Muscle of leg (tissue), 16 donors: ENCODE measurements at places on chromosomes 12 and 14. TPM values are rescaled to one million over a fixed set of nuclear protein-coding genes. Genes with fewer than 3 reads are reported as not detected.
A peak's percentile ranks its signal among the peaks of the same experiment; 100 is the strongest.

ITGA7 gene
- 255 TPM for total RNA-seq

IL22 gene
- not detected for total RNA-seq

ACOT6 gene
- not detected for total RNA-seq

DNA sequence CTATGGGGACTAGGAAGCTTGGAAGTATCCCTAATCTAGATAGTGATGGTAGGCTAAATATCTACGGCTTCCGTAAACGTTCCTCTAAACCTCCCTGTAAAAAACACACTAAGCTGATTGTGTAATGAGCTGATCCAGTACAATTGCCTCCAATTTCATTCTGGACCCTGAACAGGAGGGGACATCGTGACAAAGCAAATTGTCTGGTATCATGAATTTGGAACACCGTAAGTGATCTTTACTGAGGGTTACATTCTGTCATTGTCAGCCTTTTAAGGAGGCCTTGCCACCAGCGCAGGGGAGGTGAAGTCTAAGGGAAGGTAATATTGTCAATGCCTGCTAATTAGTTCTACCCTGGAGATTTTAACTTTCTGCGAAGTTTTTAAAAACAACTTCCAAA, 487 bp upstream of the MGST1 start:
- peaks cover 11% of the 10 kb centered on the region for H3K4me1 ChIP-seq
- H3K27ac ChIP-seq = no peak overlapping the region
- no peak for DNase-seq

DNA sequence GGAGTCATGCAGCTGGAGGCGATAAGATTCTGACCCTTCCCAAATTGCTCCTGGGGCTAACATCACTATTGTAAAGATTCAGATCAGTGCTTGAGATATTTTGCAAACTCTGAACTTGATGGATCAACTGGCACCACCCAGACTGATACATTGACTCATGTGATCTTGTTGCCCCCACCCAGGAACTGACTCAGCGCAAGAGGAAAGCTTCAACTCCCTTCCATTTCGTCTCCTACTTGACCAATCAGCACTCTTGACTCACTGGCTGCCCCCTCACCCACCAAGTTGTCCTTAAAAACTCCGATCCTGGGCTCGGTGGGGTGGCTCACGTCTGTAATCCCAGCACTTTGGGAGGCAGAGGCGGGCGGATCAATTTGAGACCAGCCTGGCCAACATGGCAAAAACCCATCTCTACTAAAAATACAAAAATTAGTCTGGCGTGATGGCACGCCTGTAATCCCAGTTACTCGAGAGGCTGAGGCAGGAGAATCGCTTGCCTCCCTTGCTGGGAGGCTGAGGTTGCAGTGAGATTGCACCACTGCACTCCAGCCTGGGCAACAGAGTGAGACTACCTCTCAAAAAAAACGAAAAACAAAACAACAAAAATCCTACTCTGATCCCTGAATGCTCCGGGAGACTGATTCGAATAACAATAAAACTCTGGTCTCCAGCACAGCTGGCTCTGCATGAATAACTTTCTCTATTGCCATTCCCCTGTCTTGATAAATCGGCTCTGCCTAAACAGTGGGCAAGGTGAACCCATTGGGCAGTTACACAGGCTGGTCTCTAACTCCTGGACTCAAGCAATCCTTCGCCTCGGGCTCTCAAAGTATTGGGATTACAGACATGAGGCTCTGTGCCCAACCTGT, 9.8 kb upstream of the ARF6 start:
- no peak overlapping the region for H3K4me3 ChIP-seq
- H3K4me1 ChIP-seq = no peaks in the 10 kb centered on the region
- H3K27ac ChIP-seq = no peak overlapping the region

DNA sequence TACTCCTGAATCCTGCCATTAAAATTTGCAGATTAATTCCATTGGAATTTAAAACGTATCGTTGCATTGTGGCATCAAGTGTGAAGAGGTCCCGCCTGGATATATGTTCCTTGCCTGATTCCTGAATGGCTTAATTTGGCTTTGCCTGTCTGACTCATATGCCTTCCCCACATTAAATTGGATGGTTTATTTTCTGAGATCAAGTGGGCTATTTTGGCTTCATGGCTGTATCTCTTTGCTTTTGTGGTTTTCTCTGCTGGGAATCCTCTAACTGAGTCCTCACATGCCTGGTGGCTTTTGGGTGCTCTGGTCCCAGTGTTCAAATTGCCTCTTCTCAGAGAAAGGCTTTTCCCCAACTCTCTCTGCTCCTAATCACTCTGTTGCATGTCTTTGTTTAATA, 127.9 kb upstream of the DYRK2 start:
- H3K4me1 ChIP-seq = peaks cover 10% of the 10 kb centered on the region
- H3K27ac ChIP-seq = no peak overlapping the region
- DNase-seq = no peak
- no peaks in the 10 kb centered on the region for H3K27me3 ChIP-seq

DNA sequence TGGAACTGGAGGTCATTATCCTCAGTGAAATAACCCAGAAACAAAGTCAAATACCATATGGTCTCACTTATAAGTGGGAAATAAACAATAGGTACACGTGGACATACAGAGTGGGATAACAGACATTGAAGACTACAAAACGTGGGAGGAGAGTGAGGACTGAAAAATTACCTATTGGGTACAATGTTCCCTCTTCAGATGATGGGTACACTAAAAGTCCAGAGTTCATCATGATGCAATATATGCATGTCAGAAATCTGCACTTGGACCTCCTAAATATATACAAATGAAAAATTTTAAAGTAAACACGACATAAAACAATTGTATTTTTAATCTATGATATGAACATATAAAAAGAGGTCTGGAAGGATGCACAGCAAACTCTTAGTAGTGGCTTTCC, 71.2 kb downstream of the SLC38A4 start:
- H3K36me3 ChIP-seq = no peaks in the 10 kb centered on the region
- DNase-seq = no peak
- H3K4me3 ChIP-seq = no peak overlapping the region

PLEKHH1 gene
- 0.75 TPM for total RNA-seq

IL23A gene
- 0.18 TPM for total RNA-seq

GRCh38 chr12:34398366-34398705, 376.0 kb downstream of the ALG10 start:
- no peak for DNase-seq
- no peaks in the 10 kb centered on the region for H3K4me1 ChIP-seq
- H3K27me3 ChIP-seq = no peaks in the 10 kb centered on the region
- no peak overlapping the region for H3K27ac ChIP-seq
- H3K4me3 ChIP-seq = no peak overlapping the region

DNA sequence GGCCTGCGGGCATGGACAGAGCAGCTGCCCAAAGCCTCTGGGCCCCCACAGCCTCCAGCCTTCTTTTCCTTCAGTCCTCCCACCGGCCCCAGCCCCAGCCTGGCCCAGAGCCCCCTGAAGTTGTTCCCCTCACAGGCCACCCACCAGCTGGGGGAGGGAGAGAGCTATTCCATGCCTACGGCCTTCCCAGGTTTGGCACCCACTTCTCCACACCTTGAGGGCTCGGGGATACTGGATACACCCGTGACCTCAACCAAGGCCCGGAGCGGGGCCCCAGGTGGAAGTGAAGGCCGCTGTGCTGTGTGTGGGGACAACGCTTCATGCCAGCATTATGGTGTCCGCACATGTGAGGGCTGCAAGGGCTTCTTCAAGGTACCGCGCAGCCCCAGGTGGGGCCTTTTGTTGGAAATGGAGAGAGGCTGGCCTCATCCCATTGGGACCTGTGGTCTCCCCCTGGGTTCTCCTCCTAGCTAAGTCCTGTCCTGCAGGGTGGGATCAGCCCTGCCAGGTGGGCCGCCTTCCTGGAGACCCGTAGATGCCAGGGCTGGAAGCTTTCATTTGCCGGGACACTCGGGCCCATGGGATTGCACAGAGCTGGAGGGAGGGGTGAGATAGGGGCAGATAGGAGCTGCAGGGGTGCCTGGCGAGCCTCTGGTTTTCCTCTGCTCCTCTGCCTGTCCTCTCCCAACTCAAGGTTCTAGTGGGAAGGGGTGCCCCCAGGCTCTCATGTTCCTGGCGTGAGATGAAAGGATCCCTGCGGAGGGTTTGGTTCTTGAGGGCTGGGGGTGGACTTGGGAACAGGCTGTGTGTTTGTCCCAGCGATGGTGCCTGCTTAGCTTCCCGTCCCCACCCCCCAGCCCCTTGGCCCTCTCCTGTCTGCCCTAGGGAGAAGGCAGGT, 3.8 kb downstream of the NR4A1 start:
- H3K4me1 ChIP-seq = peaks cover 58% of the 10 kb centered on the region
- no peak overlapping the region for H3K27ac ChIP-seq
- H3K27me3 ChIP-seq = peaks cover 7% of the 10 kb centered on the region
- peak; percentile 35 for DNase-seq

GRCh38 chr12:130568501-130568900, 147.6 kb downstream of the RIMBP2 start:
- H3K36me3 ChIP-seq = no peaks in the 10 kb centered on the region
- H3K27me3 ChIP-seq = no peaks in the 10 kb centered on the region
- no peak for DNase-seq
